Inflammatory macrophage treated with lipopolysaccharide for 1 hour (primary cell): ENCODE measurements at places on chromosomes 16 and 17.

- DNase-seq: no peak
Measured at GRCh38 chr17:27354051-27354490, 60.2 kb downstream of the WSB1 start.

DNA sequence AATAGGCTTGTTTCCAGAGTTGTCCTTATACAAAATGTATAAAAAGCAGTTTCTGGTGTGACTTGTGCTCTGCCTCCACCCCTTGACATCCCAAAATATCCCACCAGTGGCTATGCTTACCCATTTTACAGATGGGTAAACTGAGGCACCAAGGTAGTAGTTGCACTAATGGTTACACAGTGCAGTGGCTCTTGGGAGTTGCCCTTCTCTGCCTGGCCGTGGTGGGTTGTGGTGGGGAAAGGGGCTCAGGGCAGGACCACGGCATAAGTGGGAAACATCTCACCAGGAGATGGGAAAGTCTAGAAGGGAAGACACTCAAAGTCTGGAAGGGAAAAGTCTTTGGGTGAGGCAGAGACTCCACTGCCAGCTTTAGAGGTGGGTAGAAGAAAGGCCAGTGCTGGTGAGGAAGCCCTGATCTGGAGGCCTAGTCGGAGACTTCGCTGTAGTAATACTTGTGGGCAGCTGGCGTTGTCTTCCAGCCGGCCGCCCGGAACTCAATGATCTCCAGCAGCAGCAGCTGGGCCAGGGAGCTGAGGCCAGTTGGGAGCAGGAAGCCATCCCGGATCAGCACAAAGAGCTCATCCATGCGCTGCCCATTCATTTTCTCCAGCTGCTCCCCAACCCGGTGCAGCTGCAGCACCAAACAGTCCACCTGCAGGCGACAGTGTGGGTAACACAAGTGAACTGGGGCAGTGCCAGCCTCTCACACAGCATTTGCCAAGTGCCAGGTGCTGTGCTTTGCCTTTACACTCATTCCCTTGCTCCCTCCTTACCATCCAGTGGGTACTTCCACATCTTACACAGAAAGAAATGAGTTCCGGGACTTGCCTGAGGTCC is 4.5 kb downstream of the MIF4GD start:
- no peak for DNase-seq

- DNase-seq: no peak
Measured at GRCh38 chr17:61423967-61424649, 24.5 kb downstream of the TBX2 start.

DNA sequence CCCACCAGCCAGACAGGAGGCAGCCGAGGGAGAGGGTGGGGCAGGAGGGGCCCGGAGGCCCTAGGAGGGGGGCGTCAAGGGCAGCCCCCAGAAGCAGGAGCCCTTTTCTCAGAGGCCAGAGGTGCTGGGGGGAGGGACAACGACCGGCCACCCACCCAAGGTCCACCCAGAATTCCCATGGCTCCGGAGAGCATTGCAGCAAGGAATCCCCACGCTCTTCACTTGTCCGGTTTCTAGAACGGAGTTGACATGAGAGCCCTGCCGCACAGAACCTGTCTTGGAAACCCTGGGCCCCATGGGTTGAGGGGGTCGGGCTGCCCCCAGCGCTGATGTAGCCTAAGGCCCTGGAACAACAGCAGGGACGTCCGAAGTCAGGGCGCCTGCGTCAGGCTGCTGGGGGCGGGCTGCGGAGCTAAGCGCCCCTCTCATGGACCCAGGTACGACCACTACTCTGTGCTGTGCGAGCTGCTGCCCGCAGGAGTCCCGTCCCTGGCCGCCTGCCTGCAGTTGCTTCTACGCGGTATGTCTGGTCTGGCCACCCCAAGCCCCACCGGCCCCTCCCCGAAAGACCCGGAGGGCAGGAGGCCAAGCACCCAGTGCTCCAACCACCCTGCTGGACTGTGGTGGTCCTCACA is 11.2 kb downstream of the CYBC1 start:
- no peak for DNase-seq

DNA sequence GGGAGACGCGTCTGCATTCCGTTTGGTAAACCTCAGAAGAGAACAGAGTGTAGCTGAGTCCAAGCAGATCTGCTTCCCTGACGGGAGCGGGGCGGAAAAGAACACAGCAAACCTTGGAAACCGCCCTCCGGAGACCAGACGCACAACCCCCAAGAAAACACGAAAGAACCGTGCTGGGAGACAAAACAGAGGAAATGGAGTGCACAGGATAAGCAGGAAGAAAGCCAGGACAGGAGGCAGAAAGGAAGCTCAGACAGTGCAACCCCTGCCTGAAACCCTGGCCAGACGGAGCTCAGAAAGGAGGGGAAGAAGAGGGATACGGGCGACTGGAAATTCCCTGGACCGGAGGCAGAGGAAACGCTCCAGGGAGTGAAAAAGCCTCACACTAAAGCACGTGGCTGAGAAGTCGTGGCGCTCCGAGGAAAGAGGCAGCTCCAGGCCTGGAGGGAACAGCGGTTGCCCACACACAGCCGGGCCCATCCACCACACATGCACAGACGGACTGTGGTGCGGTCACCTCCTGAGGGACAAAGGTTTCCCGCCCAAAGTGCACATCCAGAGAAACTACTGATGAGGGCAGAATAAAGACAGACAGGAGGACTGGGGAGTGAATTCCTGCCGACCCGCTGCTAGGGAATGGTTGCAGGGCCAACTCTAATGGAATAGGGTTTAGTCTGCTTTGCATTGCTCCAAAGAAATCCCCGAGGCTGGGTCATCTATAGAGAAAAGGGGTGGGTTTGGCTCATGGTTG is 10.2 kb downstream of the DPEP1 start:
- DNase-seq: no peak

GRCh38 chr17:61678339-61678738 is 87.3 kb upstream of the NACA2 start:
- no peak for DNase-seq

GRCh38 chr16:67268136-67268579 is 11.2 kb upstream of the PLEKHG4 start:
- DNase-seq: no peak

GRCh38 chr16:10080051-10080772 is 102.0 kb downstream of the GRIN2A start:
- DNase-seq: no peak

- peak; percentile 72 for DNase-seq
Measured at GRCh38 chr17:82236142-82236971, 7.5 kb downstream of the SLC16A3 start.

GRCh38 chr16:81558444-81559175 is 114.0 kb downstream of the CMIP start:
- no peak for DNase-seq

- DNase-seq: peak; percentile 39
Measured at GRCh38 chr16:56423584-56424403, 1.6 kb downstream of the AMFR start.

DNA sequence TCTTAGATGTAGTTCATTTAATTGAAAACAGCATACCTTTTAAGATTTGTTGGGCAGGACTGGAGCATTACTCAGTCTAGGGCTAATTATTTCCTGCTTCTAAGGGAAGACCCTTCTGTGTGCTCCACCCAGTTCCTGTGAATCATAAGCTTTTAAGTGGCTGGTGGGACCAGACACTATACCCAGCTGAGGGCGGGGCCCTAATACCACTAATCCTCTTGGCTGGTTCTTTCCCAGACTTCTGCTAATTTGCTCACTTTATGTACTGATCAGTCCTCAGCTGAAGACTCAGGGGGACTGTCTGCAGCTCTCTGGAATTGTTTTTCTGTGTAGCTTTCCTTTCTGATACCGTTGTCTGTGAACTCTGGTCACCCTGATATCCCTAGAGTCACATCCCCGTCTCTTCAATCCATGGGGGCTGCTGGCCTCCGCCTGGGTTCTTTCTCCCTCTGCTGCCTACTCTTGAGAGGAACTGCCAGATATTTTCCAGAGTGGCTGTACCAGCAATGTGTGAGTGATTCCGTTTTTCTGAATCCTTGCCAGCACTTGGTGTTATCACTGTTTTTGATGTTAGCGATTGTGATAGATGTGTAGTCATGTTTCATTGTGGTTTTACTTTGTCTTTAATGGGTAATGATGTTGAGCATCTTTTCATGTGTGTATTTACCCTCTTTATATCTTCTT is 35.1 kb downstream of the MFSD11 start:
- peak; percentile 31 for DNase-seq

DNA sequence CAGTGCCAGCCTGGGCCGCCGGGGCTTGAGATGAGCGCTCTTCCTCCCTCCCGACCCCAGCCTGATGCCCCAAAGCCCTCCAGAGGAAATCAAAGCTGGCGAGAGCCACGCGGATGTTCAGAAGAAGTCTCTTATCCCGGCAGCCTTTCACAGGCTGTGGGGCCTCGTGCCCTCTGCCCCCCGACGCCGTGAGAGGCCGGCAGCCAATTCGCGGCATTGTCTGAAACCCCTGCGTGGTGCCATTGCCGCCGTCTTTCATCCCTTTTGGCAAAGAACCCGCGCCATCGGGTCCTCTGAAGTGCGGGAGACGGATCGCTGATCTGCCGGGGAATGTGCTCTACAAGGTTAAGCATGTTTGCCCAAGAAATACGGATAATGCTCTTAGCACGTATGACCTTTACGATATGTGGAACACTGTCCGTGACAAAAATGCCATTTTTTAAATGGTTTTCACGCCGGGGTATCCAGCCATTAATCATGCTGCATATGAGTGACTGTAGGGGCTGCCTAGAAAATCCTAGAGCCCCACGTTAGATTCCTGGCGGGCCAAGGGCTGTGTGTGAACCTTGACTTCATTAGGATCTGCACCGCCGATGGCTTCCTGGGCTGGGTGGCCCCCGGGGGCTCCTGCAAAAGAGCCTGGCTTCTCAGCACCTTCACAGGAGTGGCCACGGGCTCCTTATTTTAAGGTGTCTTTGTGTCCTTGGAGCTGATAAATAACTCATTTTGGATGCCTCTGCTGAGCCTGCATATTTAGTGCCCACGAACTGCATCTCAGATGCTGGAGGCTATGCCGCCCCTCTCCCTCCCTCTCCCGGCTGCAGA is 165.1 kb upstream of the TNRC6C start:
- no peak for DNase-seq

DNA sequence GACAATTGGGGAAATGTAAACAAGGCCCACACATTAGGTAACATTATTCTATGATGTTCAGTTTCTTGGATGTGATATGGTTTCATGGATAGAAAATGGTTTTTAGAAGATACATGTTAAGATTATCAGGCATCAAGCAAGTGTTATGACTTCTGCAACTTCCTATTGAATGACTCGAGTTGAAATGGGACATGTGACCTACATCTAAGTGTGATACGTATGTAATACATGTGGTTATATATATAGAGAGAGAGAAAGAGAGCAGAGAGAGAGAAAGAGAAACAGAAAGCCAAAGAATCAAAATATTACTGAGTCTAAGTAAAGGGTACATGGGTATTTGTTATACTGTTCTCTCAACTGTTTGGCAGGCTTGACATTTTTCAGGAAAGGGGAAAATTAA is 1.7 kb downstream of the TMEM170A start:
- peak; percentile 43 for DNase-seq

- DNase-seq: no peak
Measured at GRCh38 chr17:81400996-81401722, 5.9 kb downstream of the BAHCC1 start.

DNA sequence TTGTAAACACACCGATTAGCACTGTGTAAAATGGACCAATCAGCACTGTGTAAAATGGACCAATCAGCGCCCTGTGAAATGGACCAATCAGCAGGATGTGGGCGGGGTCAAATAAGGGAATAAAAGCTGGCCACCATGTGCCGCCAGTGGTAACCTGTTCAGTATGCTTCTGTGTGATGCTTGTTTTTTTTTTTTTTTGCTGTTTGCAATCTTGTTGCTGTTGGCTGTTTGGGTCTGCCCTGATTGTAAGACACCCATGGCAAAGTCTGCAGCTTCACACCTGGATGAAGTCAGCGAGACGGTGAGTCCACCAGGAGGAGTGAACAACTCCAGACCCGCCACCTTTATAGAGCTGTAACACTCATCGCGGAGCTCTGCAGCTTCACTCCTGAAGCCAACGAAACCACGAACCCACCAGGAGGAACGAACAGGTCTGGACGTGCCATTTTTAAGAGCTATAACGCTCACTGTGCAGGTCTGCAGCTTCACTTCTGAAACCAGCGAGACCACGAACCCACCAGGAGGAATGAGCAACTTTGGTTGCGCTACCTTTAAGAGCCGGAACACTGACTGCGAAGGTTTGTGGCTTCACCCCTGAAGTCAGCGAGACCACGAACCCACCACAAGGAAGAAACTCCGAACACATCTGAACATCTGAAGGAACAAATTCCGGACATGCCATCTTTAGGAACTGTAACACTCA is 85.0 kb upstream of the MED9 start:
- DNase-seq: no peak

DNA sequence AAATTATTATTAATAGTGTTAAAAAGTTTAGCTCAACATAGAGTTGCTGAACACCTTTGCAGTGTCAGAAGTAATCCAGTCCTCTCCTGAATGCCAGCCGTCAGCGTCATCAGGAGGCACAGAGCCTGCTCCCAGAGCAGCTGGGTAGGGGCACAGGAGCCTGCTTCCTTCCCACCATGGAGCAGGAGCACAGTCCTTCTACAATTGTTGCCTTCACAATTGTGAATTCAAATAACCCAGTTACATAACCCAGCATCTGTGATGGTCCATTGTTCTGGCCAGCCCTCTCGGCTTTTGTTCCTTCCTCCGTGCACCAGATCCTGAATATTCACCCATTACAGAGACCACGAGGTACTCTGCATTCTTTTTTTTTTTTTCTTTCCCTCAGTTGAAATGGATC is 393.9 kb upstream of the MAF start:
- DNase-seq: no peak

DNA sequence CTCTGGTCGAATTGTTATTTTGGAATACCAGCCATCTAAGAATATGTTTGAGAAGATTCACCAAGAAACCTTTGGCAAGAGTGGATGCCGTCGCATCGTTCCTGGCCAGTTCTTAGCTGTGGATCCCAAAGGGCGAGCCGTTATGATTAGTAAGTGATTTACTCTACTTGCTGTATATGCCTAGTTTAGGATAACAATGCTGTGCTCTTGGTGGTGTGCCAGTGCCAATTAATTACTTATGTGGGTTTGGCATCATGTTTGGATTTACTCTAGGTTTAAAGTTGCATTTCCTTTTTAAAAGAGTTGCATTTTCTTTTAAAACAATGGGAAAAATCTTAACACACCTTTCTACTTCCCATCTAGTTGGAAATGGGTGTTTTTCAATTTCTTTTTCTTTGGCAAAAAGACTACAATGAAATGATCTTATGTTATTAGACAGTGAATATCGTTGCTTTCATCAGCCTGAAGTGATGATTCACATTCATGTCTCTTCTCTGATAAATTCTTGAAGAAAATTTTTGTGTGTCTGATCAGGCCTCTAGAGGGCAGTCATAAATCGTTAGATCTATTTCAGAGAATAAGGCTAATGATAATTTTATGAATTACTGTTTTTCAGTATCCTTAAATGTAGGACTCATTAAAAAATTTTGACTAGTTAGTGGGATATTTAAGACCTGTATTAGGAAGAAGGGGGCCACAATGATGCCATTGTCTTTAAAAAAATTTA is 5.6 kb downstream of the SF3B3 start:
- DNase-seq: peak; percentile 68
